Breast epithelium (tissue), 4 donors: ENCODE measurements at places on chromosomes 2 and 18. TPM values are rescaled to one million over a fixed set of nuclear protein-coding genes. Genes with fewer than 3 reads are reported as not detected.

The DYSF gene
- 4.8 TPM for total RNA-seq

The TMEM169 gene
- 1.3 TPM for total RNA-seq

GRCh38 chr2:196182439-196183171 is 11.2 kb upstream of the STK17B start:
- DNase-seq, result no peak
- H3K4me1 ChIP-seq, result no peaks in the 10 kb centered on the region
- H3K36me3 ChIP-seq, result no peaks in the 10 kb centered on the region
- H3K27me3 ChIP-seq, result no peaks in the 10 kb centered on the region

The CYP27A1 gene
- total RNA-seq, result 65.0 TPM

DNA sequence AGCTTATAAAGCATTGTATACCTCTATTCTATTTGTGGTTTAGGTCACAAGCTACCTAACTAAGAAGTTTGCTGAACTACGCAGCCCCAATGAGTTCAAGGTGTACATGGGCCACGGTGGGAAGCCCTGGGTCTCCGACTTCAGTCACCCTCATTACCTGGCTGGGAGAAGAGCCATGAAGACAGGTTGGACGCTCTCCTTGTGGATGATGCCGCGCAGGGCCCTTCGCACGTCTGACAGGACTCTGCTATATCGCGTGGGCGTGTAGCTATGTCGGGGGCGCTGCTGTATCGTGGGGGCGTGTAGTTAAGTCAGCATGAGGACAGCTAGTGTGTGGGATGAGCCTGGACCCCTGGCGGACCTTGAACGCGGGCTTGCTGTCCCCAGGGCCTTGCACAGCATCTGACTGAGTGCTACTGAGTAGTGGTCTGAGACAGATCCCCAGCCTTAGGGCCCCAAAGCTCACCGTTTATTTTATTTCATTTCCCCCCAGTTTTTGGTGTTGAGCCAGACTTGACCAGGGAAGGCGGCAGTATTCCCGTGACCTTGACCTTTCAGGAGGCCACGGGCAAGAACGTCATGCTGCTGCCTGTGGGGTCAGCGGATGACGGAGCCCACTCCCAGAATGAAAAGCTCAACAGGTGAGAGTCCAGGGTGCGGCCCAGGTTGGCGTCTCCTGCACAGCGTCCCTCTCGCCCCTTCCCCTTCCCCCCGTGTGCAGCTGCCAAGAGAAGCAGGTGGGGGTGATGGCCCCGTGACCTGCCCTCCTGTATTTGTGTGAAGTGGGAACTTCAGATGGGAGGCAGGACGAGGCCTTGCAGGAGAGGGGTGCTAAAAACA is 15.6 kb upstream of the CNDP1 start:
- H3K36me3 ChIP-seq, result peaks cover 7% of the 10 kb centered on the region
- no peak for DNase-seq
- no peak overlapping the region for H3K4me3 ChIP-seq
- H3K27ac ChIP-seq, result no peak overlapping the region

DNA sequence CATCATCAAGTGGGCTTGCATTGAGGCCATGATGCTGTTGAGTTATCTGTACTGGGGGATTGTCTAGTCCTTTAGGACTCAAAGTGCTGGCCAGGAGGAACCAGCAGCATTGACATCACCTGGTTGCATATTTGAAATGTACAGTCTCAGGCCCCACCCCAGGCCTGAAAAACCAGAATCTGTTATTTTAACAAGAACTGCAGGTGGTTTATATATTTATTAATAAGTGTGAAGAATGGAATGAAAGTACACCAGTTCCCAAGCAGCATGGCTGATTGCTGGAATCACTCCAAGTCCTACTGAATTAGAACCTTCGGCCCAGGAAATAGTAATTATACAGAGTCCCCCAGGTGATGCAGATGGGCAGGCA is 2.8 kb downstream of the IL1F10 start:
- no peak for DNase-seq
- H3K4me3 ChIP-seq, result no peak overlapping the region
- H3K27me3 ChIP-seq, result no peaks in the 10 kb centered on the region
- H3K27ac ChIP-seq, result no peak overlapping the region

The GALR1 gene
- under 0.01 TPM for total RNA-seq

The UGT1A8 gene
- total RNA-seq, result not detected
